ENCODE measurements at places on chromosomes 5 and 9. TPM values are rescaled to one million over a fixed set of nuclear protein-coding genes. Genes with fewer than 3 reads are reported as not detected.

PCDH1 gene
- 5.1 TPM for total RNA-seq

NRARP gene
- 9.2 TPM for total RNA-seq

RNF183 gene
- total RNA-seq, result 0.53 TPM

PDLIM4 gene
- 48.8 TPM for total RNA-seq

MARCHF6 gene
- 272 TPM for total RNA-seq

SLC12A2 gene
- 24.6 TPM for total RNA-seq

FAM151B gene
- 1.9 TPM for total RNA-seq

ENHO gene
- 1.0 TPM for total RNA-seq

DIRAS2 gene
- 0.14 TPM for total RNA-seq

NSG2 gene
- total RNA-seq, result not detected

CDC37L1 gene
- 12.7 TPM for total RNA-seq

SEMA6A gene
- 129 TPM for total RNA-seq

PLEKHG4B gene
- total RNA-seq, result 71.2 TPM

SMIM33 gene
- total RNA-seq, result not detected

NMUR2 gene
- total RNA-seq, result 1.9 TPM

C5 gene
- 3.1 TPM for total RNA-seq

EHMT1 gene
- 136 TPM for total RNA-seq

MAN2A1 gene
- 21.3 TPM for total RNA-seq

PCDHB16 gene
- 24.6 TPM for total RNA-seq

NTNG2 gene
- 8.1 TPM for total RNA-seq

CDX1 gene
- 0.68 TPM for total RNA-seq

SLC34A1 gene
- not detected for total RNA-seq

FAM120A gene
- 62.0 TPM for total RNA-seq

ARPC5L gene
- 28.5 TPM for total RNA-seq

CD274 gene
- total RNA-seq, result 0.29 TPM

TMEM174 gene
- not detected for total RNA-seq

CATSPER3 gene
- 1.1 TPM for total RNA-seq

FAM78A gene
- total RNA-seq, result 0.64 TPM

PCDHA10 gene
- total RNA-seq, result 18.6 TPM

PDE6A gene
- total RNA-seq, result 0.18 TPM

Measured in mesothelial cell of epicardium (in vitro differentiated cells).